ENCODE measurements at places on chromosomes 12 and 14. TPM values are rescaled to one million over a fixed set of nuclear protein-coding genes. Genes with fewer than 3 reads are reported as not detected.

The EXOC3L4 gene
- 2.7 TPM for total RNA-seq

The PSEN1 gene
- 62.9 TPM for total RNA-seq

- no peaks in the 10 kb centered on the region for H3K36me3 ChIP-seq
- no peak overlapping the region for H3K27ac ChIP-seq
- peaks cover 27% of the 10 kb centered on the region for H3K4me1 ChIP-seq
- no peak for DNase-seq
Measured at GRCh38 chr12:62194616-62195015, 65.6 kb upstream of the USP15 start.

DNA sequence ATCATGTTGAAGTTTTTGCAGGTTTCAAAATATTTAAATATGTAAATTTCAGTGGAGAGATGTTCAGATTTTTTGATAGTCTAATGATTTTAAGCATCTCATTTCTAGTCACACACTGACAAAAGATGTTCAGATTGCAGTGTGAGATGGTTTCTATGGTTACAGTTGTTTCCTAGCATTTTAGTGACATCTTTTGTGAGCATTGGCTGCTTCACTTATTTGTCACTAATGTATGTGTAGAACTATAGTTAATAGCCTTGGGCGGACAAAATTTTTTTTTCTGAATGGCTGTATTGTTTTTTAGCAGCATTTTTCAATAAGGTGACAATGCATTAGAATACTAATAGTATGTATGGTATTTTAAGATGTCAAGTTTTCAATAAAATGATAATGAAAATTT, 315.6 kb upstream of the PRKD1 start:
- no peaks in the 10 kb centered on the region for H3K4me1 ChIP-seq
- H3K4me3 ChIP-seq, result no peak overlapping the region
- H3K36me3 ChIP-seq, result no peaks in the 10 kb centered on the region
- DNase-seq, result no peak

The ERC1 gene
- total RNA-seq, result 55.9 TPM

DNA sequence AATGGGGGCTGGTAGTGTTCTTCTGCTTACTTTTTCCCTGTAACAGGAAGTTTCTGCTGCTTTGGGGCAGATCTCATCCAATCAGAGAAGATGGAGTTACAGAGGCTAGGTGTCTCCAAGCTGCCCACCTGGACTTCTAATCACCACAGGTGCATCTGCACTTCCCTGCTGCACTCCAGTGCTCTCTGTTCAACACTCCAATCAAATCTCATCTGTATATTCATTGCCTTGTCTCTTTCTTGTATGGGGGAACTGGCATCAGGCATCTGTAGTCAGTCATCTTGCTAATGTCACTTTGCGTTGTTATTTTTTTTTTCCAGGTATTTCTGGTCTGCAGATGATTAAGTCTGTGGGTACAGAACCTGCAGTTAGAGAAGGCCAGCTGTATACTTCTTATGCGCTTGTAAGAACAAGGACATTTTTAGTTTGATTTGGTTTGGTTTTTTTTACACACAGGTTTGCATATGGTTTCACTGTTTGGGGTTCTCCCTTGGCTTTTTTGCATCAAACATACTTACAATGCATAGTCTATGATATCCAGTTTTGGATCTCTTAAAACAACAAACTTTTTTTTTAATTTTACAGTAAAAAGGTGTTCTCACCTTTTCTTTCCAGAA, 116.0 kb downstream of the METTL25 start:
- DNase-seq, result no peak
- H3K4me1 ChIP-seq, result no peaks in the 10 kb centered on the region
- no peak overlapping the region for H3K4me3 ChIP-seq
- peaks cover 19% of the 10 kb centered on the region for H3K36me3 ChIP-seq

DNA sequence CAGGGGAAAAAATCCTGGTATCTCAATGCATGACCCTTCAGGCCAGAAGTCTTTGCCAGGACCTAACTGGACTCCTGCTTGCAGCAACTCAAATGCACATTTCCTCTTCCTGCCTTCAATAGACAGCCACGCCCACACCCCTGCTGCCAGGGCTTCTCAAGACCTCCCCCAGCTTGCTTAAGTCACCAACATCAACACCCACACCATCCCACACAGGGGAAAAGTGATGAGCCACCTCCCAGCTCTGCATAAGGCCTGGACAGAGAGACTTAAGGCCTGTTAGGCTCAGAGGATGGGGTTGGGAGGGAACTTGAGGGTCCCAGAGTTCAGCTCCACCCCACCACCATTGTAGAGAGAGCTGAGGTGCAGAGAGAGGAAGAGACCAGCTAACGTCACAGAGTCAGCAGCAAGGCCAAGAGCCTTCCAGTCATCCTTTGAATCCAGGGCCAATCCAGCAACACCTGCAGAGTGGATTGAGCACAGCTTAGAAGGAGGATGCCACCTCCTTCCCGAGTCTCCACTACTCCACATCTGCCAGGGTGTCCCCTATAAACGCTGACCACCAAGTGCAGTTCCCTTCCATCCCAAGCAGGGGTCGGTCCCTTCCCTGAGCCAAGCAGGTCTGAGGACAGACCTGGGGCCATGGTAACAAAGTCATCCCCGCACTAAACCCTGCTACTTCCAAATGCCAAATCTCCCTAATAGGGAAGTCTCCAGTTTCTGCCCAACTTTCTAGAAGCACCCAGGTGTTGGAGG, 50.0 kb downstream of the KDM2B start:
- no peak overlapping the region for H3K4me3 ChIP-seq
- H3K4me1 ChIP-seq, result peaks cover 44% of the 10 kb centered on the region
- no peaks in the 10 kb centered on the region for H3K27me3 ChIP-seq
- DNase-seq, result peak; percentile 86
- H3K36me3 ChIP-seq, result no peaks in the 10 kb centered on the region

The NFATC4 gene
- 98.5 TPM for total RNA-seq

The ADGRD1 gene
- 87.0 TPM for total RNA-seq

GRCh38 chr12:89236237-89236636, 116.1 kb downstream of the DUSP6 start:
- no peak for DNase-seq
- H3K36me3 ChIP-seq, result no peaks in the 10 kb centered on the region
- H3K27me3 ChIP-seq, result no peaks in the 10 kb centered on the region
- peaks cover 23% of the 10 kb centered on the region for H3K4me1 ChIP-seq
- peak overlapping the region; percentile 6 for H3K27ac ChIP-seq

- H3K36me3 ChIP-seq, result peaks cover 4% of the 10 kb centered on the region
- H3K27ac ChIP-seq, result no peak overlapping the region
- no peaks in the 10 kb centered on the region for H3K27me3 ChIP-seq
Measured at GRCh38 chr12:123996581-123996980, 23.6 kb downstream of the ZNF664 start.

DNA sequence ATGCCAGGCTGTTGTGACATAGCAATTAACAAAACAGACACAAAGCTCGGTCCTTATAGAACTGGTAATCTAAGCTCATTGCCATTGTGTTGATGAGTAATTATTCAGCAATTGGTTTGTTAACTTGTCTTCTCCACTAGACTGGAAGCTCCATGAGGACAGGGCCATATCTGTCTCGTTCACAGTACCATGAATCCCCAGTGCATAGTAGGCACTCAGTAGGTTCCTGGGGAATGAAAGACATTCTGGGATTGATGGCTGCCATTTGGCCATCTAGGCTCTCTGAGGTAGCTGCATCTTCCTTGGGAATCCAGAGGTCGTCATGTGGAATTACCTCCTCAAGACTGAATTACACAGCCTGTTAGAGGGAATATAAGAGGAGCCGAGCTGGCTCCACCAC, 177.3 kb downstream of the CHST11 start:
- DNase-seq, result no peak
- H3K36me3 ChIP-seq, result no peaks in the 10 kb centered on the region
- H3K27ac ChIP-seq, result no peak overlapping the region

- H3K27me3 ChIP-seq, result no peaks in the 10 kb centered on the region
- no peak overlapping the region for H3K4me3 ChIP-seq
- no peak for DNase-seq
- no peaks in the 10 kb centered on the region for H3K4me1 ChIP-seq
- H3K27ac ChIP-seq, result no peak overlapping the region
- H3K36me3 ChIP-seq, result no peaks in the 10 kb centered on the region
Measured at GRCh38 chr12:107549651-107550480, 135.7 kb upstream of the PWP1 start.

DNA sequence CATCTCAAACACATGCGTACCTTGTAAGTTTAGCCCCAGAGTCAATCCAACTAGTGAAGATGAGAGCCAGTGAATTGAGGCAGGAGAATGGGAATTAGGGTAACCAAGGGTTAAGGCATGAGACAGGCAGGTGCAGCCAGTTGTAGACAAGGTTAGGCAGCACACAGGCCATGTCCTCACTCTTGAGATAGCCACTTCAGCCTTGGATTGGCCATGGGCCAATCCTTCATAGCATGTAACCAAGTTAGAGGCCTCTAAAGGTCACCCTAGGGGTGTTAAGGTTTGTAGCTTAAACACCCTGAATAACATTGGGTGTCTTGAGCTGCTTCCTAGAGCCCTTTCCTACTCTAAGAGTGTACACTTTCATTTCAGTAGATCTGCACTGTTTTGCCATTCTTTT, 208.2 kb upstream of the RBM19 start:
- DNase-seq, result no peak
- no peaks in the 10 kb centered on the region for H3K36me3 ChIP-seq
- no peaks in the 10 kb centered on the region for H3K4me1 ChIP-seq

The SENP1 gene
- total RNA-seq, result 6.4 TPM

- no peak overlapping the region for H3K27ac ChIP-seq
- H3K36me3 ChIP-seq, result no peaks in the 10 kb centered on the region
- H3K4me3 ChIP-seq, result no peak overlapping the region
- H3K27me3 ChIP-seq, result no peaks in the 10 kb centered on the region
- no peaks in the 10 kb centered on the region for H3K4me1 ChIP-seq
- no peak for DNase-seq
Measured at GRCh38 chr12:103745962-103746361, 95.1 kb downstream of the NT5DC3 start.

GRCh38 chr14:22836301-22837113, at the start of gene MMP14:
Gene MMP14, plus strand, starts transcription at chr14:22836585. Its CDS starts 233 bp downstream, at chr14:22836818.
- H3K36me3 ChIP-seq, result peaks cover 20% of the 10 kb centered on the region
- H3K27ac ChIP-seq, result peak within 1 kb of the TSS; percentile 89
- H3K4me3 ChIP-seq, result peak within 1 kb of the TSS; percentile 74
- peak; percentile 73 for DNase-seq

All from upper lobe of left lung (tissue), 6 donors.